H1 (cell line): ENCODE measurements at places on chromosomes 11 and 22. TPM values are rescaled to one million over a fixed set of nuclear protein-coding genes. Genes with fewer than 3 reads are reported as not detected.

- no peak for DNase-seq
Measured at GRCh38 chr22:28838971-28839370, 38.6 kb upstream of the XBP1 start.

DNA sequence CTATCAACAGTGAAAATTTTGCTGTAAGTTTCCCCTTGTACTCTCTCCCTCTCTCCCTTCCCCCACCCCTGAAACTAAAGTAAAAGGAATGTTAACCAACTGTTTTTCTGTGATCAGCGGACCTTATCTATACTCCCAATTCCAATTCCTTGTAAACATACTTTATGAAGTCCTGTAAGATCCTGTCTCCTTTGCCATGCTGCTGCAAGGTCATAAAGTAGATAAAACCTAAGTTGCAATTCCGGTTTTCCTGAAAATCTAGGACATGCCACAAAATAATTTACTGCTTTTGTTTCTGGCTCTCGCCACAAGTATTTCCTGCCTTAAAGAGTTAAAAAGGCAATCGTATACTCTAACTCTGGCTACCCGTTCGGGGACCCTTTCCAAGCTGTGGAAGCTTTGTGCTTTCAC lies 1469.0 kb downstream of the LRRC4C start:
- DNase-seq, result no peak

- no peak for DNase-seq
Measured at GRCh38 chr11:57700425-57700824, 11.6 kb downstream of the MED19 start.

DNA sequence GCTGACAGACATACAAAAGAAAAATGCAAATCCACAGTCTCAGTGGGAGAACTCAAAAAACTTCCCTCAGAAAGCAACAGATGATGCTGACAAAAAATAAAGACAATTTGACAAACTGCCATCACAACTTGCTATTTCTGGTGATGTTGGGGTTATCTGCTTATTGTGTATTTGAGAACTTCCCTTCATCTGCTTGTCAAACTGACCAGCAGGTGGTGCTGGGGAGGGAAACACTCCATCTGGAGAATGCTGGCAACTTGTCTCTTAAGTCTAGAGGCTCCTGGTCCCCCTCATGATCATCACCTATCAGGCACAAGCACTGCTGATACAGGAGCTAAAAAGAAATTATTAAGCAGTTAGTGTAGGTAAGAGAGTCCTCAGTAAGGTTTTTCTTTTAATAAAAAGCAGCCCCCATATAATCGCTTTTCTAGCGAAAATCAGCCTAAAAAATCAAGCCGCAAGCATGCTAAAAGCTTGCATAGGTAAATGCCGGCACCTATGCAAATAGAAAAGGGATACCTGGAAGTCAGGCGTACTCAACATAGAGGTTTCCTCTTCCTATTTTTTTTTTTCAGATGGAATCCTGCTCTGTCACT lies 9.8 kb upstream of the FAM111B start:
- peak; percentile 66 for DNase-seq

The PC gene
- 27.2 and 27.5 TPM in 2 replicates for total RNA-seq

The ACAD8 gene
- 48.2 and 52.7 TPM in 2 replicates for total RNA-seq

GRCh38 chr11:131002145-131002544 lies 85.9 kb upstream of the SNX19 start:
- DNase-seq, result no peak

DNA sequence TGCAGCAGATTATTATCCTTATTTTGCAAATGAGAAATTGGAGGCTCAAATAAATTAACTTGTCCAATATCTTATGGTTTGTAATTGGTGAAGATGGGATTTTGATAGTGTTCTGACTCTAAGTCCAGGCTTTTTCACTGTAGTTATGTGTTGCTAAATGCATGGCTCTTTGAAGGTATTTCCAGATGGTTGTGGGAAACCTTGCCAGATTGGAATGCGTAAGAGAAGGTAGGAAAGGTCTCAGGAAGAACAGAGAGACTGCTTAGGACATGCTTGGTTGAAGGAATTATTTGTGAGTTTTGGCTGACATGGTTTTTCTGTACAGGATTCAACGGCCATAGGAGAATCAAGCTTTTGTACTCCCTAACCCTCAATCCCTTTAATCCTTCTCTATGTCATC lies 108.6 kb downstream of the STIM1 start:
- no peak for DNase-seq

DNA sequence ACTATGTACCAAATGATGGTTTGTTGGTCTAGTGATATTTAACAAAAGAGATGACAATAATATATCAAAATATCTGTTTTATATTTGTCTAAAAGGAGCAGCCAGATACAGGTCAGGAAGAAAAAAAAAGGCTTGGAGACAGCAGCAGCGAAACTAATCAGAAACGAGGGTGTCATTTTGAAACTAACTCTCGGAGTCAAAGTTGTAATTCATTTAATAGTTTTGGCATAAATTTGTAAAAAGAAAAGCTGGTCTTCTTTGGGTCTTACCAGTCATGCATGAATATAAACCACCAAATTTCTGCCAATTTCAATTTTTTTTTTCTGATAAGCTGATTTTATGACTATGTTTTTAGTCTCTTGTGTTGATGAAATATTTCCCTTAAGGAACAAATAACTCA lies 25.5 kb downstream of the NPAT start:
- no peak for DNase-seq

GRCh38 chr22:36239150-36239400 lies 252 bp downstream of the APOL2 start:
- DNase-seq, result no peak

GRCh38 chr11:45733176-45733575 lies 67.8 kb upstream of the CHST1 start:
- no peak for DNase-seq

The RAB3IL1 gene
- total RNA-seq, result 5.7 and 6.8 TPM in 2 replicates

The CSNK2A3 gene
- 0.69 and 2.3 TPM in 2 replicates for total RNA-seq

- DNase-seq, result no peak
Measured at GRCh38 chr22:47369020-47369419, 606.6 kb downstream of the TBC1D22A start.

- no peak for DNase-seq
Measured at GRCh38 chr11:46347637-46348311, 511 bp downstream of the DGKZ start.

The CATSPERZ gene
- not detected in 2 replicates for total RNA-seq

GRCh38 chr22:36811094-36811800 lies 5.6 kb downstream of the PVALB start:
- DNase-seq, result no peak

GRCh38 chr11:80122211-80122610 lies 681.4 kb upstream of the TENM4 start:
- no peak for DNase-seq

- no peak for DNase-seq
Measured at GRCh38 chr11:37282367-37282766, 684.3 kb upstream of the RAG2 start.

GRCh38 chr11:14341968-14342367 lies 17.0 kb downstream of the RRAS2 start:
- no peak for DNase-seq

GRCh38 chr11:98965775-98966174 lies 55.0 kb upstream of the CNTN5 start:
- no peak for DNase-seq

DNA sequence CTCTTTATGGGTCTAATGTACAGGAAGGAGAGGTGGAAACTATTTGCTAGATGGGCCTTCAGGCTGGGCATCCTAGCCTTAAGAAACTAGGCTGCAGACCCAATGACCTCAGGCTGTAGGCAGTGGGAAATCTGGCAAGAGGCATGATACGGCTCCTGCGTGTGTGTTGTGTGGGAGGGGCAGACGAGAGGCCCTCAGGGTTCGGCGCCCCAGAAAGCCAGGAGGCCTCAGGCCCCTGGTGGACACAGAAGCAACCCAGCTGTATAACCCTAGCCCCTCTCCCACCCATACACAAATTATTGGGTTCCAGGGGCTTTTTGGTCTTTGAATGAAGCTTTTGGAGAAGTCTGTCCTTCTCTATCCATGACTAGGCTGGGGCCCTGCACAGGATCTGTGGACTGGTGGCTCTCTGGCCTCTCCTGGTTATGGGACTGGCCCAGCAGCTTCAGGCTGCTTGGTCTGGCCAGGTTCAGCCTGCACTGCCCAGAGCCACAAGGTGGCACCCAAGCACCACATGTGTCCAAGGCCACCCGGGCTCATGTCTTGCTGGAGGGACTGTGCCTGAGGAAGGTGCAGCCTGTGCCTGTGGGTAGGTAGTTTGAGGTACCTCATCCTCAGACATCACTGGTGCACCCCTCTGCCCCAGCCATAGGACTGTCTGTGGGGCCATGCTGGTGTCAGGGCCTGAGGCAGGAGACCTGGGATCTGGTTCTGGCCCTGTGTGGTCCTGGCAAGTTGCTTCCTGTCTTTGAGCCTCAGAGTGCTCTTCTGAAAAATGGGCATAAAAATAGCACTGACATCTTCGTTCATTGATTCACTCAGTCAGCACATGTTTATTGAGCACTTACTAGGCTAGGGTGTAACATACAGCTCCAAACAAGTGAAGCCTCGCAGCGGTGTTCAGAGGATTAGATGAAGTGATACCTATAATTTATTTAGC lies 87.5 kb downstream of the RRM1 start:
- peak; percentile 51 for DNase-seq

GRCh38 chr11:119584193-119585042 lies 144.6 kb downstream of the NECTIN1 start:
- DNase-seq, result peak; percentile 70

DNA sequence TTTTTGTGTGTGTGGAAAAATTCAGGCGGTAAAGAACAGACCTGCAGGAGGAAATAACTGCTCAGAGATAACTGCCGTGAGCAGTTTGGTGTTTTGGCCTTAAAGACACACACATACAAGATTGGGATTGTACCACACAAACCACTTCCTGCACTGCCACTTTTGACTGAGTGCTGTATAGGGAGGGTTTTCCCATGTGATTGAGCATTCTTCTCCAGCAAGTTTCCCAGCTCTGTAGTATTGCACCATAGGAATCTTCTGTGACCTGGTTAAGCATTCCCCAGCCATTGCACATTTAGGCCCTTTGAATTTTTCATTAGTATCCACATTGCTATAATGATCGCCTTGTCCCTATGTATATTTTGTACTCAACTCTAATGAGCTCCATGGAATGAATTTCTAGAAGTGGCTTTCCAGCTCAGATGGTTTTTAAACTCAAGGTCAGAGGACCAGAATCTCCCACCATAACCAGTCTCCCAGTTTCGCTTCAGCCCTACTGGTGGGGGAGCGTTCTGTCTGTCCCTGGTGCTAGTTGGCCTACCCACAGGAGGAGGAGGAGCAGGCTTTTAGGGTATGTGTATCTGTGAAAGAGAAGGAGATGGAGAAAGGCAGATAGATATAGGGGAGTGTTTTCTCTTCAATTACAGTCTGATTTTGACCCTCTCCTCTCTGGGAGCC lies 9.3 kb downstream of the CD82 start:
- no peak for DNase-seq

GRCh38 chr11:123272565-123272964 lies 77.5 kb upstream of the CLMP start:
- DNase-seq, result no peak

The IGF2 gene
- total RNA-seq, result 1.3 and 1.5 TPM in 2 replicates

DNA sequence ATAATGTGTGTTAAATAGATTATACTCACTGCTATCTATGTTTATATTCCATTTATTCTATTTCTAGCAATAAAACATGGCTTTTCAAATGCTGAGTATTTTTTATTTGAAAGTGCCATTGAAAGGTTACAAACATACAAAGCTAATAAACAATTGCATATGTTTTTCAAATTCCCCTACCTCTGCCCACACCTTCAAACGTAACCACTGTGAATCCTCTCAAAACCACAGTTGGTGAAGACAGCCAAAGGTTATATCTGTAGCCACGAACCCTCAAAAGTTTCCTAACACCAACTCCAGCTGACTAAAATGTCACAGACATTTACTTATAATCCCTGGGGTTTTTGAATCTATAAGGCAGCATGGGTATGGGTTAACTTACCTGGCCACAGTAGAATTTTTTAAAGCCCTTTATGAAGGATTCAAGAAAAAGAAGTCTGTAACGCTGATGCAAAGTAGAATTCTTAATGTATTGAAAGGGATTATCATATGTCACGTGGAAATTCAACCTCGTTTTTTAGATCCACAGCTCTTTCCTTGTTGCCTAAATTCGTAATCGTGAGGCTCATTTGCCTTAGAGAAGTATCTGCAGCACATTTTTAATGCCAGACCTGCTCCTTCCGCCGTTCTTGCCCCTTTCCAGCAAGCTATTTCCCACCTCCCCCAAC lies 122.5 kb upstream of the ZC3H12C start:
- DNase-seq, result no peak

DNA sequence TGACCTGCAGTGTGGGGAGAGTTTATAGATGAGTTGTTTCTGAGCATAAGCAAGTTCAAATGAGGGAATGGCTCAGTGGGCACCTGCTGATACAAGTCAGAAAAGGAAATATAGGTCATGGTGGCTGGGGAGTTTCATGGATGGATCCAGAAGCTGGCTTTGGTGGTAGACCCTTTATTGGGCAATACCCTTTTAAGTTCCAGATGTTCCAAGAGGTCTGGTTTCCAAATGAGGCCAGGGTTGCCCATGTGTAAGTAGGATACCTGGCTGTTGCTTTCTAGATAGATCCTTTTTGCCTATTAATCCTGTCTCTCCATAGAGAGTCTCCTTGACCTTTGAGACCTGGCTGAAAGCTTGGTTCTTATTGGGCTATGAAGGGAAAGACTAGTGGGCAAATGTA lies 2.2 kb downstream of the STIM1 start:
- no peak for DNase-seq

- DNase-seq, result no peak
Measured at GRCh38 chr11:130314184-130314749, 450 bp downstream of the ZBTB44 start.

GRCh38 chr11:117010808-117011540 lies 87.3 kb downstream of the SIK3 start:
- no peak for DNase-seq

DNA sequence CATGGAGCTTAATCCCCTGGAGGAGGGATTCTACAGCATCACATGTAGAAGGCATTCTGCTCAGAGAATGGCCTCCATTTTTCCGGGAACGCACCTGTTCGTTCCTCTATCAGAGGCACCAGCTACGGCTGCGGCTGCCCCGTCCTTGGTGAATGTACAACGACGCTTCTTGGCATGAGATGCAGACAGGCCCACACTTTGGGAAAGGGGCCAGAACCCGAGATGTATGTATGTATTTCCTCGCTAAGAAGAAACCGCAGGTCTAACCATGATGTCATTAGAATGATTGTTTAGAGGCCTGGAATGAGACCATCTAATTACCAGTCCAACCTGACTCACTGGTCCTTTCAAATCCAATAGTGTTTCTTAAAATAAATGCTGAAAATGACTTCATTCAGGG lies 1293.4 kb downstream of the TBC1D22A start:
- DNase-seq, result no peak

DNA sequence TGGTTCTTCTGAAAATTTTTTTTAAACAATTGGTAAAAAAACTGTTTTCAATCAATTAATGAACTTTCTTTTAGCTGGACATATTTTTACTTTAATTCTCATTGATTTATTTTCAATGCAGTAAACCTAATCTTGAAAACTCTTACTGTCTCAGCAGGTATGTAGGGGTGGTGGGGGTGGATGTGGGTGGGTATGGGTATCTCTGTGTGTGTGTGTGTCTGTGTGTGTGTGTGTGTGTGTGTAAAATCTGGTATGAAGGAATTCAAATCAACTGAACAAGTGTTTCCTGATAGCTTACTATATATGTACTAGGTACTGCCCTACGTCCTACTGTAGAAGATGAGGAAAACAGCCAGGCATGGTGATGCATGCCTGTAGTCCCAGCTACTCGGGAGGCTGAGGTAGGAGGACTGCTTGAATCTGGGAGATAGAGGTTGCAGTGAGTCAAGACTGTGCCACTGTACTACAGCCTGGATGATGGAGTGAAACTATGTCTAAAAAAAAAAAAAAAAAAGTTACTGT lies 75.5 kb downstream of the MRTFA start:
- no peak for DNase-seq

The MIOX gene
- total RNA-seq, result 0.30 and 0.33 TPM in 2 replicates
